ENCODE measurements at places on chromosomes 3 and 15. TPM values are rescaled to one million over a fixed set of nuclear protein-coding genes. Genes with fewer than 3 reads are reported as not detected.

ABI3BP gene
- 0.08 TPM for polyA plus RNA-seq

RYK gene
- polyA plus RNA-seq: 22.0 TPM

TM4SF18 gene
- 13.6 TPM for polyA plus RNA-seq

TMEM207 gene
- polyA plus RNA-seq: not detected

SHC4 gene
- polyA plus RNA-seq: 0.36 TPM

KATNBL1 gene
- 9.4 TPM for polyA plus RNA-seq

Data from H1 (cell line).